ENCODE measurements at places on chromosomes 7 and 10. TPM values are rescaled to one million over a fixed set of nuclear protein-coding genes. Genes with fewer than 3 reads are reported as not detected.

Gene CPEB3
- 0.64 TPM for total RNA-seq

Gene CAMK1D
- total RNA-seq: 2.6 TPM

Gene MUC3A
- total RNA-seq: not detected

Gene HSPA12A
- 5.2 TPM for total RNA-seq

Gene ITGA8
- total RNA-seq: under 0.01 TPM

Gene MACC1
- total RNA-seq: 0.24 TPM

Gene GOLGA7B
- total RNA-seq: not detected

Gene PPP1R9A
- 0.24 TPM for total RNA-seq

Gene ATOH7
- total RNA-seq: 0.48 TPM

Gene ASZ1
- total RNA-seq: 0.24 TPM

Gene CLCN1
- total RNA-seq: 0.13 TPM

Gene CARD11
- total RNA-seq: 0.16 TPM

Gene FZD8
- 1.8 TPM for total RNA-seq

Gene KLF14
- total RNA-seq: 0.13 TPM

Gene CASTOR2
- 12.9 TPM for total RNA-seq

Gene HOGA1
- total RNA-seq: 0.13 TPM

Gene TMEM178B
- not detected for total RNA-seq

Gene AHCYL2
- total RNA-seq: 3.0 TPM

Data from epithelial cell of alveolus of lung (primary cell).